Placental epithelial cell (primary cell): ENCODE measurements at places on chromosomes 13 and 19. TPM values are rescaled to one million over a fixed set of nuclear protein-coding genes. Genes with fewer than 3 reads are reported as not detected.

Gene NTF4
- total RNA-seq, result 6.7 and 20.8 TPM in 2 replicates

Gene TBXA2R
- 4.3 and 6.7 TPM in 2 replicates for total RNA-seq

Gene KLK2
- total RNA-seq, result not detected in 2 replicates

Gene ATP4B
- not detected in 2 replicates for total RNA-seq

Gene ZNF90
- 1.4 and 3.5 TPM in 2 replicates for total RNA-seq

Gene CGB3
- total RNA-seq, result not detected in 2 replicates
